ENCODE measurements at places on chromosomes 4 and X.

DNA sequence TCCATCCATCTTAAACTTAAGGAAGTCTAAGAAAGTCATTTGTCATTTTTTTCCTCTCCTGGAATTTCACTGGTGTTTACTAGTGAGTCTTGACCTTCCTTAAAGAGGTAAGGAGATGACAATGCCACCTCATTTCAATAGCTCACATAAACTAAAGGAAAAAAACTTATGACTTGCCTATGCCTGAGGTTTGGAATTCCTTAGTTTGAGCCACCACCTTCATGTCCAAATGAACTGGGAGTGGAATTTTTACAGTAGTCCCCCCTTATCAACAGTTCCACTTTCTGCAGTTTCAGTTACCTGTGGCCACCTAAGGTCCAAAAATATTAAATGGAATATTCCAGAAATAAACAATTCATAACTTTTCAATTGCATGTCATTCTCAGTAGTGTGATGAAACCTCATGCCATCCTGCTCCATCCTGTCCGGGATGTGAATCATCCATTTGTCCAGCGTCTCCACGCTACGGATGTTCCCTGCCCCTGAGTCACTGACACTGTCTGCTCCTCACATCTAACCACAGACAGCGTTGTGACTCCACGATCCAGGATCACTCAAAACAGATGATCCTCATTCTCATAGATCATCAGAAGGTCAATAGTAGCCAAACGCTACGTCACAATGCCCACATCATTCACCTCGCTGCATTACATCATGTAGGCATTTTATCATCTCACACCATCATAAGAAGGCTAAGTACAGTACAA, 177.4 kb downstream of the SH3KBP1 start:
- H3K27ac ChIP-seq = peak overlapping the region; percentile 25
- H3K4me1 ChIP-seq = peaks cover 64% of the 10 kb centered on the region
- peaks cover 18% of the 10 kb centered on the region for H3K36me3 ChIP-seq
- no peaks in the 10 kb centered on the region for H3K27me3 ChIP-seq
- DNase-seq = no peak
- no peak overlapping the region for H3K4me3 ChIP-seq

GRCh38 chrX:1450361-1451161, 2.1 kb downstream of the ASMTL start:
- peak overlapping the region; percentile 17 for H3K4me3 ChIP-seq
- no peak for DNase-seq
- peaks cover 41% of the 10 kb centered on the region for H3K36me3 ChIP-seq
- H3K4me1 ChIP-seq = peaks cover 35% of the 10 kb centered on the region

DNA sequence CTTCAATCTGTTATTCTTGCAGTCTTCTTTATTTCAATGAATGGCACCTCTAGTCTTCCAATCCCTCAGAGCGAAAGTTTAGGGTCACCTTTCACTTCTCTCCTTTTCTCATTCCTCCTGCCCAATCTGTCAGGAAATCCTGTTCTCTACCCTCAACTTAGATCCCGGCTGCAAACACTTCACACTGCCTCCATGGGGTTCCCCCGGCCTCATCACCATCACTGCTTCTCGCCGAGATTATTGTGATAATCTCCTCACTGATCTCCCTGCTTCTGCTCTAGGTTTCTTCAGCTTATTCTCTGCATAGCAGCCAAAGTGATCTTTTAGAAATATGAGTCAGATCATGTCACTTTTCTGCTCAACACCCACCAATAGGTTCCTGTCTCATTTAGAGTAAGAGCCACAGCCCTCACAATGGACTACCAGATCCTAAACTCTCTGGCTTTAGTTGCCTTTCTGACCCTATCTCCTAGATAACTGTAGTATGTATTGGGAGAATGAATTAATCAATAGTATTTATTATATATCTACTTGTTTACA, 43.6 kb upstream of the TBC1D9 start:
- DNase-seq = no peak
- H3K4me1 ChIP-seq = no peaks in the 10 kb centered on the region
- H3K4me3 ChIP-seq = no peak overlapping the region
- H3K27ac ChIP-seq = no peak overlapping the region
- H3K27me3 ChIP-seq = peaks cover 5% of the 10 kb centered on the region

GRCh38 chr4:991451-992296, 1.5 kb downstream of the SLC26A1 start:
- no peak overlapping the region for H3K4me3 ChIP-seq
- H3K4me1 ChIP-seq = peaks cover 9% of the 10 kb centered on the region
- H3K27ac ChIP-seq = no peak overlapping the region

- H3K27ac ChIP-seq = no peak overlapping the region
- H3K27me3 ChIP-seq = no peaks in the 10 kb centered on the region
- no peaks in the 10 kb centered on the region for H3K36me3 ChIP-seq
- no peak overlapping the region for H3K4me3 ChIP-seq
Measured at GRCh38 chr4:187562345-187562744, 433.2 kb upstream of the ZFP42 start.

GRCh38 chr4:108213308-108213707, 44.6 kb upstream of the LEF1 start:
- no peak for DNase-seq
- H3K36me3 ChIP-seq = peaks cover 14% of the 10 kb centered on the region

- peak overlapping the region; percentile 94 for H3K27ac ChIP-seq
- no peaks in the 10 kb centered on the region for H3K27me3 ChIP-seq
- H3K36me3 ChIP-seq = peaks cover 28% of the 10 kb centered on the region
- H3K4me1 ChIP-seq = peaks cover 45% of the 10 kb centered on the region
- DNase-seq = peak; percentile 44
Measured at GRCh38 chr4:75512386-75513211, 1.6 kb downstream of the RCHY1 start.

DNA sequence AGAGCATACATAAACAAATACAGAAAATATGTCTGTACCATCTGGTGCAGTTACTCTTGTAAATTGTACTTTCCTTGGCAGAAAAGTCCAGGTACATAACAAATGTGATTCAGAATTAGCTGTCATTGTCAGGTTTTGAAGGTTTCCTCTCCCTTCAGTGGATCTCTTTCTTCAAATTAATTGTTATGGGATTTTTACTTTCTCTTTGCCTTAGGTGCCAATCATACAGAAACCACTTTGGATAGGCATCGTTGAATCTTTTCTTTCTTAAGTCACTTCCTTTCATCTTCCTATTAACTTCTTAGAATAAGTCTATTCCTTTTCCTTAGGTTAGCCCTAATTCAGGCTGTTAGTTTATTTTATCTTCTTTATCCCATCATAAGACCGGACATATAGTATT, 1992.1 kb upstream of the IGFBP7 start:
- H3K27me3 ChIP-seq = no peaks in the 10 kb centered on the region
- no peaks in the 10 kb centered on the region for H3K36me3 ChIP-seq
- no peak overlapping the region for H3K4me3 ChIP-seq

DNA sequence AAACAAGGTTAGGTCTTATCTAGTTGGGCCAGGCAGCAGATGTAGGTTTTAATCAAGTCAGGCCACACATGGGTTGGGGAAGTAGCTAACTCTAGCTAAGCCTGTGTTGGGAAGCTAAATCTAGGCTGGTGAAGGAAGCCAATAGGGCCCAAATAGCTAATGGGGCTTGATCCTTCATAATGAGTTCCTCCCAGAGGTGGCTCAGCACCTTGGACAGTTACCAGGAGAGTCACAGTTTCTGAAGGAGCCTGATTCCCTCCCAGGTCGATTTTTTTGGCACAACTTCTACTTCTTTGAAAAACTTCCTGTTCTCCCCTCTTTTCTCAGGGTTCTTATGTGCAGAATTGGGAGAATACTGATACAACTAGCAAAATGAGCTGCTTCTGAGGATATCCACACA, 242.5 kb upstream of the PRPS2 start:
- H3K27ac ChIP-seq = no peak overlapping the region
- no peak overlapping the region for H3K4me3 ChIP-seq
- H3K4me1 ChIP-seq = no peaks in the 10 kb centered on the region
- H3K27me3 ChIP-seq = no peaks in the 10 kb centered on the region
- H3K36me3 ChIP-seq = no peaks in the 10 kb centered on the region

DNA sequence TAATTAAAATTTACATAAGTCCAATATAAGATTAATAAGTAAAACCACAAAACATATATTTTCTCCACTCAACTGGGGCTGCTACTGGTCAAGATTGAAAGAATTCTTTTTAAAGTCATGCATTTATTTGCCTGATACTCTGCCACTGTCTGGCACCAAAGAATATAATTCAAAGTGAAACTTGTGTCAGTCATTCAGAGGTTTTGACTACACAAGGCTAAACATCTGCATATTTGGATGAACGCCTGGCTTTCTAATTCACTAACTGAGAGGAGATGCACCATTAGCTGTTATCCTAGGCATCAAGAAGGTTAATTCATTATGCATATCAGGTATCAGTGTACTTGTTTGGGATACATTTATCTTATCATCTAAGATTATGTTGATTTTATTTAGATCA, 598.5 kb downstream of the CENPC start:
- no peak for DNase-seq
- no peak overlapping the region for H3K27ac ChIP-seq
- H3K27me3 ChIP-seq = no peaks in the 10 kb centered on the region
- H3K36me3 ChIP-seq = no peaks in the 10 kb centered on the region
- H3K4me3 ChIP-seq = no peak overlapping the region
- no peaks in the 10 kb centered on the region for H3K4me1 ChIP-seq

- DNase-seq = no peak
- H3K36me3 ChIP-seq = no peaks in the 10 kb centered on the region
Measured at GRCh38 chrX:49226946-49227345, 6.2 kb downstream of the CACNA1F start.

- H3K4me3 ChIP-seq = no peak overlapping the region
- H3K27me3 ChIP-seq = peaks cover 1% of the 10 kb centered on the region
- no peak for DNase-seq
- no peaks in the 10 kb centered on the region for H3K4me1 ChIP-seq
- H3K27ac ChIP-seq = no peak overlapping the region
- H3K36me3 ChIP-seq = no peaks in the 10 kb centered on the region
Measured at GRCh38 chr4:84058201-84058600, 440.9 kb downstream of the NKX6-1 start.

DNA sequence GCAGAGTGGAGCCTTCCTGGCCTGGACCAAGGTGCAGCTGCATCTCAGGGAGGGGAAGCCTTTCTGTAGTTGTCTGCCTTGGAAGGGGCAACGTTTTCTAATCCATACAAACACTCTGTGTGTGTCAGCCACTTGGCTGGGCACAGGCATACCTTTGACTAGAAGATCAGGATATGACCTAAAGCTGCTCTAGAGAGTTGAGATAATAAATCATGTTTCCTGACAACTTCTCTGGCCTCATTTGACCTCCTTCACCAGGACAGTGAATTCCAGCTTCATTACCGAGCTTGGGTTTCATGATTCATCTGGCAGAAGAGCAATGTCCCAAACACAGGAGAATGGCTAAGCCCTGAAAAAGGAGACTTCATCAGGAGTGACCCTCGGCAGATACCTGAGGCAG, 89.6 kb upstream of the KIT start:
- no peak overlapping the region for H3K27ac ChIP-seq
- H3K36me3 ChIP-seq = no peaks in the 10 kb centered on the region
- H3K27me3 ChIP-seq = peaks cover 1% of the 10 kb centered on the region
- no peaks in the 10 kb centered on the region for H3K4me1 ChIP-seq
- no peak for DNase-seq

GRCh38 chr4:67565284-67565683, 6.8 kb downstream of the STAP1 start:
- peaks cover 4% of the 10 kb centered on the region for H3K4me1 ChIP-seq
- DNase-seq = no peak
- H3K27ac ChIP-seq = no peak overlapping the region
- H3K27me3 ChIP-seq = no peaks in the 10 kb centered on the region

DNA sequence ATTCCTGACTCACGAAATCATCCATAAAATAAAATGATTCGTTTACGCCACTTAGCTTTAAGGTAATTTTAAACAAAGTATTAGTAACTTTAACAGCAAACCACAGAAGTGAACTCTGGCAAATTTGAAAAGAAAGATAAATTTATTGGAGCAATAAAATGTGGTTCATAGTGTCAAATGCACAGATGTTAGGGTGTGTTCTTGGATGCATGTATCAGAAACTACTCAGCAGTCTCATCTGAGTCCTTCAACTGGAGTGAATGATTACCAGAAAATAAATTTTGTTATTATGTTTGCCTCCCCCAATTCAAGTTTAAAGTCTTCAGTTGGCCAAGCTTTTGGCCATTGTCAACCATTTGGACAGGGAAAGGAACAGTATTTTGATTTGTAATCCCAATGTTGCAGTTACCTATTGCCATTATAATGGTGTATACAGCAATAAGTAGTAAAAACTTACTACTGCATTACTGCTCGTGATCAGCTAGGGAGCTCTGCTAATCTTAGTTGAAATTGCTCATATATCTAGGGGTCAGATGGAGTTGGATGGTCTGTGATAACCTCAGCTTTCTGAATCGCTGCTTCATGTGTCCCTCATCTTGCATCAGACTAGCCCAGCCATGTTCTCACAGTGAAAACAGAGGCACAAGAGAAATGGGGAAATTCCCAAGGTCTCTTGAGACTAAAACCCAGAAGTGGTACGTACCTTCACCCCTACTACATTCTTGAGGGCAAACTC, 254.6 kb upstream of the KCNIP4 start:
- H3K27ac ChIP-seq = no peak overlapping the region
- H3K36me3 ChIP-seq = no peaks in the 10 kb centered on the region
- DNase-seq = no peak

- no peak for DNase-seq
- no peak overlapping the region for H3K27ac ChIP-seq
- peaks cover 42% of the 10 kb centered on the region for H3K36me3 ChIP-seq
- no peaks in the 10 kb centered on the region for H3K27me3 ChIP-seq
- no peak overlapping the region for H3K4me3 ChIP-seq
Measured at GRCh38 chr4:38095691-38096090, 135.5 kb downstream of the PTTG2 start.

DNA sequence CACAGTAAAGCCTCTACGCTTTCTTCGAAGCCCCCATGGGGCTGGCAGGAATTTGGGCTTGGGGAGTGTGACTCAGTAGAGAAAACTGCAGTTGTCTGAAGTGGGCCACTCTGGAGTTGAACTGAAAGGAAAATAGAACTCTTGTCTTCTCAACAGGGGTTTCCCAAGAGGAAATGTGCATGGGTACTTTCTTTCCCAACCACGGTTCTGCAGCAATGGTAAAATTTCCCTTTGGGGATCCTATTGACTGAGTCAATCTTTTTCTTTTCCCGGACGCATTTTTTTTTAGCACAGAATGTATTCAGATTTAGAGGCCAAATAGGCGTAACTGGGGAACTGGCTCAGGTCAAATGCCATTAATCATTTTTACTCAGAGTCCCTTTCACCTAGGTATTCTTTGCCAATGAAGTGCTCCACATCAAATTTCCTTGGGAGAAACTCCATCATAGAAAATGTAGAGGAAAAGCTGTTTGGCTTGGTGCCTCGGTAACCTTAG, 269.3 kb downstream of the STIM2 start:
- H3K36me3 ChIP-seq = no peaks in the 10 kb centered on the region
- DNase-seq = no peak
- H3K4me3 ChIP-seq = no peak overlapping the region
- peaks cover 3% of the 10 kb centered on the region for H3K27me3 ChIP-seq
- H3K27ac ChIP-seq = no peak overlapping the region

DNA sequence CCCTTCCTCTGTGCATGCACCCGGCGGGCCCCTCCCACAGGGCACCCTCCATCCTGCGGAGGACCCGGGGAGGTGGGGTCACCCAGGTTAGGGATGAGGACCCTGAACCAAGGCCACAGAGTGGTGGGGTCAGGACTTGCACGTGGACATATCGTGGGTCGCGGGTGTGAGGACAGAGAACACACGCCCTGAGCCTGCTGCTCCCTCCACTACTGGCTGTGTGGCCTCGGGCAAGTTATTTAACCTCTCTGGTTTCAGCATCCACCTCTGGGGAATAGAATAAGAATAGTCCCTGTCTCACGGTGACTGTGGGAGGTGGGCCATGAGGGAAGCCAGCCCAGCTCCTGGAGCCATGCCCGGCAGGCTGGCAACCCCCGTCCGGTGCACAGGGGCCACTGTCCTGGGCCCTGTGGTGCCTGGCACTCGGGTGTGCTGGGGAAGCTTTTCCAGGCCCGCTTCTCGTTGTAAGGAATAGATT, 5.1 kb downstream of the PSAPL1 start:
- no peak for DNase-seq
- no peak overlapping the region for H3K4me3 ChIP-seq
- no peak overlapping the region for H3K27ac ChIP-seq
- no peaks in the 10 kb centered on the region for H3K27me3 ChIP-seq
